ENCODE measurements at places on chromosomes 7 and 10.
A peak's percentile ranks its signal among the peaks of the same experiment; 100 is the strongest.

DNA sequence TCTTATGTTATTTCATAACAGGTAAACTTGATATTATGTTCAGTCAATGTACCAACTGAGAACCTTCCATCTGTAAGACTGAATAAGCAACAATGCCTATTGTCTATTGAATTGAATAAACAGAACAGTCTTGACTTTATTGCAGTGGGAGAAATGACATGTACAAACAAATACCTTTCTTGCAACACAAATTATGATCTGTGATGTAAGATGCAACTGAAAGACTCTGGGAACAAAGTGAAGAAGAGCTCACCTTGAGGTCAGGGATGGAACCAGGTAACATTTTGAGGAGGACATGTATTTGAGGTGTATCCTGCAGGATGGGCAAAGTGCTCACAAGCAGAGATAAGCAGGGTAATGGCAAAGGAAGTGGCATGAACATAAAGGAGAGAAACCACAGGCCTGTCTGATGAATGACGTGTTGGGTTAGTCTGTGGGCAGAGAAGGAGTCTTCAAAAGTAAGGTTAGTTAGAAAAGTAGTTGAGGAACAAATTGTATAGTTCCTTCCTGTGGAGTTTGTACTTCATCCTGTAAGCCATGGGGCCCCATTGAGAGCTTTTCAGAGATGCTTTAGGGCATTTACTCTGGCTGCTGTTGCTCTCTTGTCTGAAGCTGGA, 9.5 kb downstream of the PNLIPRP3 start:
- no peak for DNase-seq

DNA sequence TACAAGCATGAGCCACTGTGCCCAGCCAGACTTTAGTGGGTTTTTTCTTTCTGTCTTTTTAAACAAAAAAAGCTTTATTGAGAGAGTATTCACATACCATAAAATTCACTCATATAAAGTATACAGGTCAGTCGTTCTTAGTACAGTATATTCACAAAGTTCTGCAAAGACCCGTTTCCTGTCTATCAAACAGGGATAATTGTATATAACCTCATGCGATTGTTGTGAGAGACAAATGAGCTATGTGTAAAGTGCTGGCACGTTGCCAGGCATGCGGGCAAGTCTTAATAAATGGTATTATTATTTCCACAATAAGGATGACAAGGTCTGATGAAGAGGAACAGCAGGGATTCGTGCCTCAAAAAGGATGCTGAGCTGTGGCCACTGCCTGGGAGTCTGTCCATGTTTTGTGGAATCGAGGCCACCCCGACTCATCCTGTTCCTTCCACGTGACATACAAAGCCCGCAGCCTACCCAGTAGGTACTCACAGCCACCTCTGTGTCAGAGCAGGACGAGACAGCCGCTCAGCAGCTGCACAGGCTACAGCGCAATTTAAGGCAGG, 51.6 kb downstream of the SMKR1 start:
- DNase-seq = peak; percentile 89

DNA sequence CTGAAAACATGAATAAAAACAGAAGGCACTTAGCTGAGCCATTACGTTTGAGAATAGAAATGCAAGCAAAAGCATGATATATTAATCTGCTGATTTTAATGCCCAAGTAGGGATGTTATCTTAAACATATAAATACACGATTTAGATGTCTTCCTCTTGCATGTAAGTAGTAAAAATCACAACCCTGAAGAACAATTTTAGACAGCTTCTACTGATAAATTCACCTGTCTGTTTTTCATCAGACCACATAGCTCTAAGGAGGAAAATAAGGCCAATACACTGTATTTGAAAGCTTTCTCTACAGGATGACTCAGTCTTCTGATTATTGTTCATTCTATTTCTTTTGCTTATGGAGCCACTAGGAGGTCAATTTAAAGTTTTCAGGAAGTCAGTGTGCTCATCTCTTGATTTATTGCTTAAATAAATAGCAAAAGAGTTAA, 210.9 kb upstream of the CHRM2 start:
- DNase-seq = no peak

GRCh38 chr7:46848944-46849343, 733.0 kb downstream of the TNS3 start:
- no peak for DNase-seq

DNA sequence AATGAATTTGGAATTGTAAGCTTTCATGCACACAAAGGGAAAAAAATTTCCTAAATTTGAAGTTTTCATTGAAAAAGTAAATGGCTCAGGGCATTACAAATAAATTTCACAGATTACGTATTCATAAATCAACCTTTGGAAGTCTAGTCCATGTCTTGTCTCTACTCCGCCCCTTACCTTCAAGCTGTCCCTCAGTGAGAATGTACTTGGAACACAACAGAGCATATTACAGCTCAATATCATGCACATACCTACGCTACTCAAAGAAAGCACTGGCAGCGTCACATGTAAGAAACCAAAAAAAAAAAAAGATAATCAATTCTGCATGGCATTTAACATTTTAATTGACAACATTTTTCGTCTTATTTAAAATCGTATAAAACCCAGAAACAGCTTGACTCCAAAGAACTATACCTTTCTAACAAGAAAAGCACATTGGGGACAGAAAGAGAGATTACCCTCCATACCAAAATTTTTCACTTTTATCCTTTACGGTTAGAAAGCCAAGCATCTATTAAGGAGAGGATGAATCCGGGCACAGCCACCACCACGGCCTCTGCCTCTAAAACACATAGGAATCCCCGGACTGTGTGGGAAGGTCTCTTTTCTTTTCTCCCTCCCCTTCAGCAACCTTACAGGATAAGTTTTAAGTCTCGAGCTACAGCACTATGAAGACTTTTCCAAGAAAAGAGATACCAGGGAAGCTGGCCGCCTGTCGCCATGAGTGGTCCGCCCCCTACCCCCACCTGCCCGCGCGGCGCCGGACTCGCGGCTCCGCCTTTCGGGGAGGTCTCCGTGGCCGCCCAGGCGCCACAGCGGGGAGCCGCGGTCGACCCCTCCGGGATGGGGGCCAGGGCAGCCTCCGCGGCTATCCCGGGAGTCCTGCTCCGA, 1.1 kb downstream of the JMJD1C start:
- no peak for DNase-seq

DNA sequence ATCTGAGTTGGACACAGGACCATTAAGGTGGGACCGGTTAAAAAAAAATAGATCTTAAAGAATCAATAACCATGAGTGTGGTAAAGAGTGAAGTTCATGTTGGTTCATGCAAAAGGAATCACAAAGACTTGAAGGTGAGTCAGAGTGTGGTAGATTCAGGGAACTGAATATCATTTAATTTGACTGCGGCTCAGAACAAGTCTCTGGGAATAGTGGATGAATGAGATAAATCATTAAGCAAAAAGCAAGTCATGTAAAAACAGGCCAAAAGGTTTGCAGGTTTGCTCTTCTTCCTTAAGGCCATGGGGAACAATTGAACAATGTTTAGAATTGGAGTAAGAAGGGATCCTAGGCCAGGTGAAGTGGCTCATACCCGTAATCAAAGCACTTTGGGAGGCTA, 385.8 kb downstream of the ETV1 start:
- no peak for DNase-seq

DNA sequence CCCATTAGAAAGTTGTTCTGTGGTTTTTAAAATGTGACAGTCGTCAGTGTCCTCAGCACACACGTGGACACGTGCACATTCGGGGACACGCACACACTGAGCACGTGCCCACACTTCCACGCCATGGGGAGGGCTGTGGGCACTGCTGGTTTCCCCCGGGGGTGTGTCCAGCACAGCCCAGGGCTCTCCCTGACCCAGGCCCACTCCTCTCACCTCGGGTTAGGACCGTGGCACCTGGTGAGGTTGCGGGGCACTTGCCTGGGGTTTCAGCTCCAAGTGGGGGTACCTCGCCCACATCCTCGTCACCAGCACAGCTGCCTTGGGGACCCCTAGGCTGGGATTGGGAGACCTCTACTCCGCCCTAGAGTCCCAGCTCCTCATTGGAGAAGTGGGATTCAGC, 20.7 kb downstream of the GET4 start:
- no peak for DNase-seq

DNA sequence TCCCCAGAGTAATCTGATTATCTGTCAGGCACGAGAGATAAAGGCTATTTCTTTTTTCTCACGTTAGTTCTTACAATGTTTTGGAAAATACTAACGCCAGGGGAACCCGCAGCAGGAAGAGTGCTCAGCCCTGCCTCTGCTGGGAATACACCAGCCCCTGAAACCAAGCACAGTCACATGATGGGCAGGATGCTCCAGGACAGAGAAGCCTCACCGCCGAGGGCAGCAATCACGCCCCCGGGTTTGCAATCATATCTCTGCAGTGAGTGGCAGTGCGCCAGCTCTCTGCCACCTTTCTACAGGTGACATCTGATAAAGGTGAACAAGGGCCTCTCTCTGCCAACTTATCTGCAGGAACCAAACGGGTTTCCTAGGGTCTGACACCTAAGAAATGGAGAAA, 39.8 kb downstream of the BRI3 start:
- DNase-seq = no peak

GRCh38 chr7:149261829-149262617, at the start of gene ZNF783:
Gene ZNF783, plus strand, starts transcription at chr7:149262196. Its CDS starts 138 bp downstream, at chr7:149262334.
- peak; percentile 33 for DNase-seq

DNA sequence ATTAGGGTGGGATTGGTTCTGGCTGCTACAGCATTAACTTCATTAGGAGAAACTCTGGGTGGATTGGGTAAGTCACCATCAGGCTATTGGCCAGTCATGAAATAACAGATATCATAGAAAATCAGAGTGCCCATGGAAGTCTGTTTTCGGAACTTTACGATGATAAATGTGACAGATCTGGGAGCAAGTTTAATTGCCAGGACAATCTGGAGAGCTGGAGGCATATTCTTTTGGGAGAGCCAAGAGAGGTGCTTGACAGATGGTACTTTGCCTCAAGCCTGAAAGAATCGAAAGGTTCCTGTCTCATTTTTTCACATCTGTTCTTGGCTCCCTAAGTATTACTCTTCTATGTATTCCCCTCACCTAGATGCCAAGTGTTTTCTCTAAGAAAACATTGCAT, 369.9 kb downstream of the CNTNAP2 start:
- DNase-seq = no peak

- DNase-seq = no peak
Observed at GRCh38 chr7:122301858-122302760, 2.4 kb downstream of the FEZF1 start.

GRCh38 chr10:114930320-114930719, 7.7 kb upstream of the TRUB1 start:
- no peak for DNase-seq

Measured in NCI-H1417 treated with DMSO at 0.1 percent for 48 hours (cell line).